Stimulated activated CD4-positive, alpha-beta T cell treated with anti-CD3 and anti-CD28 coated beads, Interleukin-2, amount 100 ng/mL, for 24 hours (primary cell): ENCODE measurements at places on chromosomes 6 and 20.

DNA sequence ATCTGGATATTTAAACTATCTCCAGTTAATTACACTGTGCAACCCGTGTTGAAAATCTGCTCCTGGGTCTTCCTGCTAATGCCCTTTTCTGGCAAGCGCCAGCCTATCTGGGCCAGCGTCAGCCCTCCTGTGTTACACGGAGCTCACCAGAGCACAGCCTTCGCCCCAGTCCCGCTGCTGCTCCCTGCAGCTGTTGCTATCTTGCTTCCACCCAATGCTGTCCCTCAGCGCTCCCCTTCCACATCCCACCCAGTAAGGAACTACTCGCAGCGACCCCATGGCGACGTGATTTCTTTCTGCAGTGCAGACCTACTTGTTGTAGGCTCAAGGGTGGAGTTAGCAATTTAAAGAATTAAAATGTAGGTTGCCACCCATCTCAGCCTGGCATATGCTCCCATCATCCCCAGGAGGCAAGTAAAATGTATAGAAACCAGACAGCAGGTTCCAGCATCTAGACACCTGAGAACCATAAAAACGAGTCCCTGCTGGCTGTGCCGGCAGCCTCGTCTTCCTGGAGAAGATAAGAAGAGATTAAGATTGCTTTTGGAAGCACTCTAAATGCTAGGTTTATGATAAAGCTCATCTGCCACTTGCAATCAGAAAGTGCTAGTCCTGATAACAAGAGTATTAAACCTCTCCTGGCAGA is 254.3 kb upstream of the FOXQ1 start:
- no peak for DNase-seq

DNA sequence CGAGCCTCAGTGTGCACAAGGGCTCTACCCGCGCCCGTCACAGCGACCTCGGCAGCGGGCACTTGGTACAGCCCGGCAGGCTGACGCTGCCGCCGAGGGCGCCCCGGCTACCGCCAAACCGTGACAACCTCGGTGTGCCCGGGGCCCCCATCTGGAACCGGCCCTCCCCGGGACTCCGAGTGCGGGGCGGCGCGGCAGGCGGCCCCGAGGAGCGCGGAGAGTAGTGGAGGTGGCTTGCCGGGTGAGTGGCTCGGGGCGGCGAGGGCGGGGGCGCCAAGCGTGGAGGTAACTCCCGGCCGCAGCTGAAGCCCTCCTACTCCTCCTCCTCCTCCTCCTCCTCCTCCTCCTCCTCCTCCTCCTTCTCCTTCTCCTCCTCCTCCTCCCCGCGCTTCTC is at the start of gene ISM1:
Gene ISM1 (plus strand): TSS at position 371 of the 394 bp plus-strand sequence. CDS start 503 bp downstream, outside the sequence.
- DNase-seq, result peak; percentile 52

DNA sequence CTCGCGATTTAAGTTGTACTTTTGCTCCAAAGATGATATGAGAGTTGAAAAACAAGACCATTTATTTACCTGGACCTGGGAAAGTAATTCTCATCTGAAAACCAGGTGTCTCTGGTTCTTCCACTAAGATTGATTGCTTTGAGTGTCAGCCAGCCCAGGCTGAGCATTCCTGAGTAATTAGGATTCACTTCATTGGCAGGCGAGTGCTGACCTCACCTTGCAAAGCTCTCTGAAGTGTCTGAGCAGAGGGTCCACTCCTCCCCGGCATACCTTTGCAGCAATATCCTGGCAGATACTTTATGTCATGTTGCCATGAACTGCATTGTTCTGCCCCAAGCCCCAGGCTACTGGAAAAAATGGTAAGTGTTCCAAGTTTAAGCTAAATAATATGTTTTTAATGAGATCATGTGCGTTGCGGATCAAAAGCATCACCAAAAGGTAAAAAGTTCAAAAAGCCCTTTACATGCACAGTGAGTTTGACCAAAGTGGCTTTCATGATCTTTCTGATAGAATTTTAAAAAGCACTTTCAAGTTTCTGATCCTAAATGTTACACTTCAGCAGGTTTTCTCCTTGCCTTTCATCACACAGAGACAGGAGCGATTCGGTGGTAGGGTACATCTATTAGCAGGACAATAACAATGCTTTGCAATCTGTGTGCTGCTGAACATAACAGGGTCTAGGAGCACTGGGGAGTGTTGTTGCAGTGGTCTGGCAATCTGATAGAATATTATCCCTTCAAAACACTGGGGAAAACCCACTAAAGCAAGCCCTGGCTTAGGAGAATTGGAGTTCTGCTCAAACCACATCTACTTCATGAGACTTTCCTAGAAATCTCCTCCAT is 127.8 kb upstream of the EEF1E1 start:
- no peak for DNase-seq

DNA sequence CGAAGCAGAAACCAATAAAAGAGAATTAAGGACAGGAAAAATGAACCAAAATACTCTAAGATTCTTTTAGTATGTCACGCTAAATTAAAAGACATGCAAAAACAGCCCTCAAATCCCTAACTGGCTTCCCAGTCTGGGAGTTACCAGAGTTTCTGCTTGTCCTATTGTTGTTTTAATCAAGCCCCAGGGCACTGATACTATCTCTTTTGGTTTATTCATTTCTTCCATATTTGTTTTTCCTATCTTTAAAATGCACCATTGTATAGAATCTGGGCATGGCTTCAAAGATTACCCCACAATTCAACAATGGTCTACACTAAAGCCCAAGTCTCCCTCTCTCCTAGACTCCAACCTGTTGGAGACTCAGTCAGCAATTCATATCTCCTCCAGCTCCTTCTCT is 169.1 kb downstream of the MYLK4 start:
- no peak for DNase-seq

- DNase-seq, result no peak
Observed at GRCh38 chr20:39985271-39985827, 703.7 kb downstream of the MAFB start.

- DNase-seq, result no peak
Observed at GRCh38 chr6:22059946-22060345, 236.9 kb downstream of the PRL start.

GRCh38 chr6:41153992-41154625 is at the start of gene TREML1:
TREML1 (minus strand) TSS chr6:41154347; CDS start chr6:41154288, 59 bp downstream.
- no peak for DNase-seq

DNA sequence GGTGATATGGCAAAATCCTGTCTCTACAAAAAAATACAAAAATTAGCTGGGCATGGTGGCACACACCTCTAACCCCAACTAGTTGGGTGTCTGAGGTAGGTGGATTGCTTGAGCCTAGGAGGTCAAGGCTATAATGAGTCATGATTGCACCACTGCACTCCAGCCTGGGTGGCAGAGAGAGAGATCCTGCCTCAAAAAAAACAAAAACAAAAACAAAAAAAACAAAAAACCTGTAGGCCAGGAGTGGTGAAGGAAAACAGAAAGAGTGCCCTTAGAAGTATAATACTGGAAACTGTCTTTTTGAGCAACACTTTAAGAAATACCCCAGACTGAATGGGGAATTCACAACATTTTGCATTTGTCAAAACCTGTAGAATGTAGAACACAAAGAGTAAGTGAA is 85.3 kb downstream of the JARID2 start:
- DNase-seq, result no peak

GRCh38 chr20:53517146-53517545 is 76.5 kb downstream of the ZNF217 start:
- no peak for DNase-seq

GRCh38 chr20:15162079-15162647 is 824.8 kb upstream of the FLRT3 start:
- DNase-seq, result no peak

DNA sequence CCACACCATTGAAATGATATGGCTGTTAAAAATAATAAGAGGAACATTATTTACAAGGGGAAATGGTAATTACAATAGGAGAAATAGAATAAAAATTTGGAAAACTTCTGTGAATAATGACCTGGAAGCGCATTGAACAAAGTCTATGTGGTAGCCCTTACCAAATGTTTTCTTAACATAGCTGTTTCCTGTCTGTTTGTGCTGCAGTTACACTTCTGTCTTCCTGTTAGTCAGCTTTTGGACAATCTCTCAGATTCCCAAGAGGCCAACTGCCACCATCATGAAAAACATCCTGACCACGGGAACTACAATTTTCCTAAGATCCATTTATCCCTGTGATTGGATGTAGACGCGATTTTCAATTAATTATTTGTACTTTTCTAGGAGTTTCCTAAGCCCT is 754.4 kb upstream of the MARCKS start:
- DNase-seq, result no peak

DNA sequence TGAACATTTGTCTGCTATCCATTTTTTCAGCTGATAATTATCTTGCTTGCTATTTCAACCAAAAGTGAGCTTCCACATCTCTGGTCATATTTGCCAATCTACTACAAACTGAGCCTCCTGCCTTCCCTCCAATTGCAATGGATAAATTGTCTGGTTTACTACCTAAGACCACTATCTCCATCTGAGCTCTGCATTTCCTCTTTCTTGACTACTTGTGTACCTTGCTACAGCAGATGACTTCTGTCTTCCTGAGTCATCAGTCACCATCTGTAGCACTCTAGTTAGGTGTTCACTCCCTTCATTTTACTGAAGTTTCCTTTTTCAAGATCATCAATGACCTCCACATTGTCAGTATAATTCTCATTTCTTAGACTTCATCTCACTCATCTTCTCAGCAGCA is 33.5 kb upstream of the PHIP start:
- DNase-seq, result no peak

GRCh38 chr6:118889163-118889562 is 4.8 kb upstream of the ASF1A start:
- DNase-seq, result no peak

DNA sequence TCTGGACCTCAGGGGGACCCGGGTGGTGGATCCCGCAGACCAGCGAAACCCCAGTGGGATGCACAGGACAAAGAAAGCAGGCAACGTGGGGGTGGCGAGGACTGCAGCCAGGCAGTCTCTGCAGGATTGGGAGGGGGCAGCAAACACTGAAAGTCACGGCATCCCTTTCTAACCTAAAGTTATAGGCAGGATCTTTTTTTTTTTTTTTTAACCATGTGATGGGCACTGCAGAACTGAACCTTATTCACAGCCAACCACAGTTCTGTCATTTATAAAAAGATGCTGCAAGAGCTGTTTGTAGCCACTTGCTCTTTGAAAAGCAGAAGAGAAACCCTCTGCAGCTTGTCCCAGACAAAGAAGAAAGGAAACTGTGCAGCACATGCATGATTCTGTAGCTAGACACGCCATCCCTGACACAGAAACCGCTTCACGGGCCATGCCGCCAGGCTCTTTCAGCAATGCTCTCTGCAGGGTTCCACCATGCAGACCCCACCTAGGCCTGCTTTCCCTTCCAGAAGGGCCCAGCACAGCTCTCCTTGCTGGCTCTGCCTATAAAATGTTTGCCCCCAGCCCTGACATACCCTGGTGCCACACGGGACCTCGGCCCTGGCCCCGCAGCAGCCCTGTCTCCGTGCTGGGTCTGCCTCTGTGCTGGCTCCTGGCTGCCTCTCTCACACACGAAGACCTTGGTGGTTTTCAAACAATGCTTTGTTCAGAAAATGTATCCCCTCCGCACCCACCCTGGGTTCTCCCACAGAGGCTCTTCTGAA is 70.8 kb downstream of the PYGB start:
- no peak for DNase-seq

DNA sequence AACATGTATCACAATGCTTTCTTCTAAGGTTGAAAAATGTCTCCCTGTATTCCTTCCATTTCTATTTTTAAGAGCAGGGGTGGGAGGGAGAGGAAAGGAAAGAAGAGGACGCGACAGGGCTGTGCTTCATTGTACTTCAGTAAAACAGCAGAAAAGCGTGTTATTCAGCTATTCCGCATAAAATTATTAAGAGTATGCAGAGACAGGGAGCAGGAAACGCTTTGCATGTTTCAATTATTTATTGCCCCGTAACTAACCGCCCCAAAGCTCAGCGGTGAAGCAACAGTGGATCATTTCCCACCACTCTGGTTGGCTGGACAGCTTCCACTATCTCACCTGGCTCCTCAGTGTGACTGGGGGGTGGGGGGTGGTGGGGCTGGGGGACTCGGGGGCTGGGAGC is 188.9 kb downstream of the TTLL2 start:
- no peak for DNase-seq

DNA sequence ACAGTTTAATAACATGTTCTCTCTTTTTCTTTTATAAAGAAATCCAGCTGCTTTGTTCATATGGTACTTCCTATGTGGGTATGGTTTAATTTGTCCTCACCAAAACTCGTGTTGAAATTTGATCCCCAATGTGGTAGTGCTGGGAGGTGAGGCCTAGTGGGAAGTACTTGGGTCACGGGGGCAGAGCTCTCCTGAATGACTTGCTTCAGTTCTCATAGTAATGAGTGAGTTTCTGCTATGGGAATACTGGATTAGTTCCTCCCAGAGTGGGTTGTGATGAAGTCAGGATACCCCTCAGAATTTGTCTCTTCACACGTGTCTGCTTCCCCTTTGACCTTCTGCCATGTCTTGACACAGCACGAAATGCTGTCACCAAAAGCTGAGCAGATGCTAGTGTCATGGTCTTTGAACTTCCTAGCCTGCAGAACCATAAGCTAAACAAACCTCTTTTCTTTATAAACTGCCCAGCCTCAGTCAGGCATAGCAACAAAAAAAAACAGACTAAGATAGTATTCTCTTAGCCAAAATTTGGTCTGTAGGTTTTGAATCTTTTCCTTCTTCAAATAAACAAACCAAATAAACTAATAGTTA is 87.8 kb upstream of the HS3ST5 start:
- no peak for DNase-seq

DNA sequence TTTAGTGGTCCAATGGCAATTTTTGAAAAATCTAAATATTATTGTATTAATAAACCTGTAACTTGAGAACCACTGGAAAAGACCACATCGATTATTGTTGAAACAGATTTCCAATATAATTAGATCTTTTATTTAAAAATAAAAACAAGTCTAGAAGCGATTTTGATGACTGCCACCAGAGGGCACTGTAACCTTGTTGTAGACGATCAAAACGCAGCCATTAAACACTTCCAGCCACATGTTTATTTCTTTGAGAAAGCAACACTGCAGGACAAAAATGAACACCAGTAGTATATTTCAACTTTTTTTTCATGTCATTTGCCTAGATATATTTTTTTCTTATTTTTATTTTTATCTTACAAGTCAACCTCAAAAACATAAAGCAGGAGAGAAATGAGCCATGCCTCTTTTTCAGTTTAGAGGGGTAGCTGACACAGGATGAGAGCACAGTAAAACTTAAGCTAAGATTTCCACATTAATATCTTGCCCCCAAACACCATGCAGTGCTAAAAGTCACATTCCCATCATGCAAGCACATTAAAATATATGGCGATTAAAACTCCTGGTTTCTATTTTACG is 115.4 kb downstream of the OPRM1 start:
- peak; percentile 77 for DNase-seq

DNA sequence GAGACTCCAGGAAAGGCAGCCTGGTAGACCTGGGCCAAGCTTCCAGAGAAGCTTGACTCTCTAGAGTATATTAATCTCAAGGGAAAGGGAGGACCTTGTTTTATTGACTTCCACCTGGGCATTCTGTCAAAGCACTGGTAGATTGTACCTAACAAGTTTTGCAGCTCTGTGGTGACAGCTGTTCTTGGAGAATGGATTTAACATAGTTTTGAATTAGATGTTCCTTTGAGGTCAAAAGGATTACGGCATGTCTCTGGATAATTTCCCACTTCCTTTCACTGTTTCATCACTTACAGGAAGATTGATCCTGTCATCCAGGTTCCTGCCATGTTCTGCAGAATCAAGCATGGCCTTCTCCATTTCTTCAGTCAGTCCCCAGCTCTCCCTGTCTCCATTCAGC is 246.0 kb downstream of the PHACTR1 start:
- no peak for DNase-seq
